HFFc6 (cell line): ENCODE measurements at places on chromosomes 16 and 17. TPM values are rescaled to one million over a fixed set of nuclear protein-coding genes. Genes with fewer than 3 reads are reported as not detected.

DNA sequence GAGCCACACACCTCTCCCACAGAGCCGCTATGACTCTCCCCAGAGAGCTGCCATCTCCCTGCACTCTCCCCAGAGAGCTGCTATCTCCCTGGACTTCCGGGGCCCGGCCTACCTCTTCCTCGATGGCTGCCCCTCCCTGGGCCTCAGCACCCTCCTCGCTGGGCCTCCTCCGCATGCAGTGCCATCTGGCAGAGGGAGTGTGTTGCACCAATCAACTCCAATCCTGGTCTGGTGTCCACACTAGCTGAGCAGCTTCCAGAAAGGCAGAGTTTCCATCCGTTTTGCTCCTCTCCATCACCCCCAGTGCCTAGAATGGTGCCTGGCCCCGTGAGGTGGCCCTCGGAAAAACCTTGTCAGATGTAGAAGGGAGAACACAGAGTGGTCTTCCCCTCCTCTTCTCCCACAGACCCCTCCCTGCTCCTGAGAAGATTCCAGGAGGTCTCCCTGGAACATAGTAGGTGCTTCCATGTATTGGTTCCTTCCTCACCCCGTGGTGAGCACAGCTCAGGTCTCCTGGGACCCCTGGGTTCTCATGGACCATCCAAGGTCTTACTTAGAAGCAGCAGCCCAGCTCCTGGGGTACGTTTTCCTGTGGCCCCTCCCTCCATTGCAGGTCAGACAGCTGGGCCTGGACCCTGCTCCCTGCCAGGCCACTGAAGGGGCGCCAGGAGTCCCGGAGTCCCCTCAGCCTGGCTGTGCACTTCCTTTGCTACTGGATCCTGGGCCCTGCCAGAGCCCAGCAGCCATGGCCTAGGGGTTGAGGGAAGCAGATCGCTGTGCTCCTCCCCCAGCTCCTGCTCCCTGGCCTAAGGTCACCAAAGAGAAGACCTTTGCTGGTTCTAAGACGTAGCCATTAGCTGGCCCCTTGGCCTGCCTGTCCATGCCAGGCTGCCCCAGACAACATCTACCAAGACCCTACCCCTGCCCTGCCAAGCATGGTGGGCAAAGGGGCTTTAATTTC is 233.8 kb upstream of the GSE1 start:
- H3K27me3 ChIP-seq = peaks cover 3% of the 10 kb centered on the region
- peaks cover 8% of the 10 kb centered on the region for H3K36me3 ChIP-seq
- DNase-seq = no peak

The TBC1D3H gene
- 0.65 TPM in 1 of 2 replicates, not detected in the other for total RNA-seq

DNA sequence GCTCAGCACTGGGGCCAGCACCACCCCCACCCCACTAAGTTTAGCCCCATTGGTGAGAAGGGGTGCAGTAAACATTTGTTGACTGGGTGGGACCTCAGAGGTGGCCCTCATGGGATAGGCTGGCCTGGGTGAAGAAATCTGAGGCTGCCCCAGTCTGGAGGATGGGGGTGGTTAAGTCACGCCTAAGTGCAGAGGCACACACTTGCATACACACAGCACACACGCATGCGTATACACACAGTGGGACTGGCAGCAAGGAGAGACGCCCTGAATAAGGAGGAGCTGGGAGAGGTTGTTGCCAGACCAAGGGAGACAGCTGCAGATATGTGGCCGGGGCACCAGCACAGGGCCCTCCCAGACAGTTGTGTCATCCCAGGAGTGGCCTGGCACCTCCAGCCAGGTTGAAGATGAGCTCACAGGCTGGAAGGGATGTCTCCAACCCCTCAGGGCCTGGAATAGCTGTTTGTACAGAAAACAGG is 3.0 kb upstream of the BCAR1 start:
- peaks cover 7% of the 10 kb centered on the region for H3K36me3 ChIP-seq
- peaks cover 11% of the 10 kb centered on the region for H3K27me3 ChIP-seq
- DNase-seq = peak; percentile 91
- H3K4me3 ChIP-seq = peak overlapping the region; percentile 79; the same call in 1 of the 2 replicates
- H3K27ac ChIP-seq = peak overlapping the region; percentile 90
- H3K4me1 ChIP-seq = peaks cover 71% of the 10 kb centered on the region

The TPPP3 gene
- total RNA-seq = 0.21 TPM in 1 of 3 replicates, not detected in the others

The KCNG4 gene
- not detected in 3 replicates for total RNA-seq

- peaks cover 4% of the 10 kb centered on the region; the same call in 1 of the 2 replicates for H3K36me3 ChIP-seq
- H3K27ac ChIP-seq = no peak overlapping the region
- no peak for DNase-seq
Measured at GRCh38 chr16:59510008-59510424, 775.9 kb upstream of the GOT2 start.

- peak overlapping the region; percentile 86 for H3K27ac ChIP-seq
- no peaks in the 10 kb centered on the region for H3K36me3 ChIP-seq
- no peaks in the 10 kb centered on the region; the same call in 1 of the 2 replicates for H3K27me3 ChIP-seq
- H3K4me1 ChIP-seq = peaks cover 61% of the 10 kb centered on the region
- peak overlapping the region; percentile 96 for H3K4me3 ChIP-seq
Measured at GRCh38 chr16:51149251-51149661, 1.8 kb downstream of the SALL1 start.

The KRTAP4-1 gene
- total RNA-seq = not detected in 3 replicates

The HS3ST4 gene
- not detected in 3 replicates for total RNA-seq

- peaks cover 20% of the 10 kb centered on the region for H3K27me3 ChIP-seq
- no peak overlapping the region for H3K4me3 ChIP-seq
- DNase-seq = no peak
- no peaks in the 10 kb centered on the region for H3K4me1 ChIP-seq
- no peak overlapping the region for H3K27ac ChIP-seq
Measured at GRCh38 chr17:3751836-3752235, 28.1 kb downstream of the HASPIN start.

- no peak overlapping the region for H3K4me3 ChIP-seq
- no peak for DNase-seq
- H3K4me1 ChIP-seq = peaks cover 9% of the 10 kb centered on the region
Measured at GRCh38 chr16:14678748-14679497, 15.2 kb downstream of the PLA2G10 start.

The CCDC40 gene
- total RNA-seq = 1.7 to 4.7 TPM (median 2.3 TPM) in 3 replicates

GRCh38 chr16:30060346-30060745 is 5.2 kb upstream of the ALDOA start:
- no peak overlapping the region for H3K27ac ChIP-seq
- no peak for DNase-seq
- no peak overlapping the region for H3K4me3 ChIP-seq
- peaks cover 4% of the 10 kb centered on the region; the same call in 1 of the 2 replicates for H3K27me3 ChIP-seq
- H3K36me3 ChIP-seq = peaks cover 12% of the 10 kb centered on the region

- peak; percentile 76 for DNase-seq
- no peaks in the 10 kb centered on the region; the same call in 1 of the 2 replicates for H3K27me3 ChIP-seq
- H3K4me1 ChIP-seq = peaks cover 33% of the 10 kb centered on the region
- H3K27ac ChIP-seq = no peak overlapping the region
- no peak overlapping the region for H3K4me3 ChIP-seq
Measured at GRCh38 chr16:66275775-66276428, 90.6 kb upstream of the CDH5 start.

- H3K36me3 ChIP-seq = peaks cover 6% of the 10 kb centered on the region
- no peak overlapping the region for H3K4me3 ChIP-seq
- H3K27me3 ChIP-seq = no peaks in the 10 kb centered on the region
- DNase-seq = no peak
Measured at GRCh38 chr16:70430667-70431536, 8.0 kb downstream of the ST3GAL2 start.

- no peak for DNase-seq
- H3K4me3 ChIP-seq = no peak overlapping the region
- H3K36me3 ChIP-seq = no peaks in the 10 kb centered on the region
- no peak overlapping the region for H3K27ac ChIP-seq
- H3K27me3 ChIP-seq = peaks cover 14% of the 10 kb centered on the region
- no peaks in the 10 kb centered on the region for H3K4me1 ChIP-seq
Measured at GRCh38 chr17:305090-305976, 47.3 kb downstream of the RPH3AL start.
